ENCODE measurements at places on chromosomes 3 and 15. TPM values are rescaled to one million over a fixed set of nuclear protein-coding genes. Genes with fewer than 3 reads are reported as not detected.

- no peaks in the 10 kb centered on the region for H3K36me3 ChIP-seq
- H3K4me3 ChIP-seq: no peak overlapping the region
- no peaks in the 10 kb centered on the region for H3K4me1 ChIP-seq
- peaks cover 2% of the 10 kb centered on the region for H3K27me3 ChIP-seq
These were observed 158.8 kb downstream of the ERC2 start for GRCh38 chr3:56309465-56309864.

LDHAL6B gene
- total RNA-seq: not detected

- H3K36me3 ChIP-seq: no peaks in the 10 kb centered on the region
- peaks cover 2% of the 10 kb centered on the region for H3K4me1 ChIP-seq
- no peak overlapping the region for H3K27ac ChIP-seq
- no peak overlapping the region for H3K4me3 ChIP-seq
- DNase-seq: no peak
These were observed 2.0 kb downstream of the RASGRF1 start for GRCh38 chr15:79088426-79089205.

DNA sequence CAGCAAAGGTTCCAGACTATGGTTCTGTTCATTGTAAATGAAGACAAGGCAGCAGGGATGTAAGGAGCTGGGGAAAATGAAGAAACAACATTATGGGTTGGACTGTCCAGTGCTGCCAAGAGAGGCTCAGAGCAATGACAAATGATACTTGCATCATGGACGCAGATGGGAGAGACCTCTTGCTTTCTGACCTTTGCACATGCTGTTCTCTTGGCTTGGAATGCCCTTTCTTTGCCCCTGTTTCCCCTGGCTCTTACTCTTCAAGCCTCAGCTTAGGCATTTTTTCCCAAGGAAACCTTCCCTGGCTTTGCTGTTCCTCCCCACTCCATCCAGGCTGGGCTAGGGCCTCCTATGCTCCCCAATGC, 59.9 kb upstream of the RAD18 start:
- DNase-seq: no peak
- H3K27ac ChIP-seq: no peak overlapping the region
- no peaks in the 10 kb centered on the region for H3K4me1 ChIP-seq
- H3K36me3 ChIP-seq: no peaks in the 10 kb centered on the region
- no peak overlapping the region for H3K4me3 ChIP-seq

DNA sequence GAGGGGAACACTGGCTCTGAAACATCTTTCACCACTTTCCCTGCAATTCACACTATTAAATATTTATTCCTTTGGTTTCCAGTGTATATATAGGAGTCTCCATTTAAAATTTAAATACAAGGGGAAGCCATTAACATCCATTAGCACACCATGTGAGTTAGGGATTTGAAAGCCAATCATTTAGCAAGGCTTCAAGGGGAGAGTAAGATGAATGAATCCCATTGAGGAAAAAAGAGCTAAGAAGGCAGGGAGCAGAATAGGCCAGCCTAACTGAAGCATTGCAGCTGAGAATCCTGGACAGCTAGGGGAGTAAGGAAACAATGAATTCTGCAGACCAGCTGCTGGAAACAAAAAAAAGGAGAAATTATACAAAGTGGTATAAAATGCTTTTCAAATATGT, 426.1 kb downstream of the IL5RA start:
- H3K36me3 ChIP-seq: no peaks in the 10 kb centered on the region
- no peak overlapping the region for H3K27ac ChIP-seq
- no peak for DNase-seq
- H3K27me3 ChIP-seq: no peaks in the 10 kb centered on the region
- no peak overlapping the region for H3K4me3 ChIP-seq
- no peaks in the 10 kb centered on the region for H3K4me1 ChIP-seq

DNA sequence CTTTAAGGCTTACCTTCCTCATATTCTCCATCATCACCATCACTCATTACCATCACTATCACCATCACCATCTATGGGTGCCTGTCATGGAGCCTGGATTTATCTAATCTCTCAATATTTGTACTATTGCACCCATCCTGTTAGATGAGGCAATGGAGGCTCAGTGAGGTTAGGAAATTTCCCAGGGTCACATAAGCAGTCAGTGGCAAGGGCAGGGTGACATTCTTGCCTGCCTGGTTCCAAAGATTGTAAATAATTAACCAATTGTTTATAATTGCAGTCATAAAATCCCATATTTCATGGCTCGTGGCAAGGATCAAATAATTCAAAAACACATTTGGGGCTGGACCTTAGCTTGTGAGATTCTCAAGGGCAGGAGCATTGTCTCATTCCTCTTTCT, 55.2 kb downstream of the MGLL start:
- no peak for DNase-seq
- H3K4me1 ChIP-seq: peaks cover 35% of the 10 kb centered on the region
- no peak overlapping the region for H3K27ac ChIP-seq
- H3K4me3 ChIP-seq: no peak overlapping the region
- peaks cover 2% of the 10 kb centered on the region for H3K36me3 ChIP-seq

DNA sequence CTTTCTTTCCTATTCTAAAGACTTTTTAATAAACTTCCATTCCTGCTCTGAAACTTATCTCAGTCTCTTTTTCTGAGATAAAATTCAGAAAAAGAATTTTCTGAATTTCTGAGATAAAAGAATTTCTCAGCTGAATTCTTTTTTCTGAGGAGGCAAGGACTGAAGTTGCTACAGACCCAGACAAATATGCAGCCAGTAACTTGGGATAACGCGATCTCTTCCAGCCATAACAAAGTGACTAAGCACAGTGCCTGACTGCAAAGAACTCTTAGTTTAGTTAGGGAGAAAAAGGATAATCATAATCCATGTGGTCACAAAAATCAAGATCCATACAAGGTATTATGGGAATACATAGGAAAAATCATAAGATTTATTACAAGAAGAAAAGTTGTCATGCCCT, 222.0 kb upstream of the GAP43 start:
- no peak overlapping the region for H3K27ac ChIP-seq
- H3K4me1 ChIP-seq: no peaks in the 10 kb centered on the region
- no peak overlapping the region for H3K4me3 ChIP-seq
- H3K36me3 ChIP-seq: no peaks in the 10 kb centered on the region
- H3K27me3 ChIP-seq: peaks cover 2% of the 10 kb centered on the region

DNA sequence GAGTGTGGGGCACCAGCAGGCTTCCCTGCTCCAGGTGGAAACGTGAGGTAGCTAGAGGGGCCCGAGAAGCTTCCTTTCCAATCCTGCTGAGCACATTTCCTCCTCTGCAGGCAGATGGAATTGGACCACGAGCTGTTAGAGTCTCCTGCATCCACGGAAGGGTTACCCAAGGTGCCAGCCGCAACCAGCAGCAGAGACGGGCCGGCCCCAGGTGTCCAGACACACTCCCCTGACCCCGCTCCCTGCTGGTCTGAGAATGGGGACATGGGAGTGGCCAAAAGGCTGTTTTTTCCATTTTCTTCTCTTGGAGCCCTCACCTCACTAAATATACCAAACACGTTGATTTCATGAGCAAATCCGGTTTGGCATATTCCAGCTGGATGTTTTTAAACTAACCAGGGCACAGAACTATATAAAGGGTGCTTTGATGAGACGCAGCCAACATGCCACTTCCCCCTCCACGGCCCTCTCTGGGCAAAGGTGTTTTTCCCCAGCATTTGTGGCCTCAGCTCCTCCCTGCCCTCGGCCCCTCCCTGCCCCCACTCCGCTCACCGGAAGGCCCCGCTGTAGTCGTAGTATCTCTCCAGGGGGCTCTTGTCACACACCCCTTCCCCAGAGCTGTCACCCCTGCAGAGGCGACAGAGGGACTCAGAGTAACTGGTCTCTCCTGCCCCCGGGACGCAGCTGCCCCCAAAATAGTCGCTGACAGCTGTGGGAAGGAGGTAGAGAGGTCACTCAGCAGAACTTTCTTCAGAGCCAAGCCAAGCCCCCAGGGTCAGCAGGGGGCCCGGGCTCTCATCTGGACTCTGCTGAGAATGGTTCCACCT, 7.0 kb downstream of the MELTF start:
- peak overlapping the region; percentile 36 for H3K27ac ChIP-seq
- H3K36me3 ChIP-seq: no peaks in the 10 kb centered on the region
- peaks cover 19% of the 10 kb centered on the region for H3K4me1 ChIP-seq
- peak overlapping the region; percentile 20 for H3K4me3 ChIP-seq

- H3K4me1 ChIP-seq: no peaks in the 10 kb centered on the region
- no peak overlapping the region for H3K27ac ChIP-seq
- no peaks in the 10 kb centered on the region for H3K36me3 ChIP-seq
These were observed 86.8 kb downstream of the TMCO5A start for GRCh38 chr15:38021259-38021658.

GRCh38 chr3:118641608-118642007, 393.0 kb downstream of the IGSF11 start:
- H3K27ac ChIP-seq: no peak overlapping the region
- no peaks in the 10 kb centered on the region for H3K27me3 ChIP-seq
- H3K4me3 ChIP-seq: no peak overlapping the region
- no peaks in the 10 kb centered on the region for H3K36me3 ChIP-seq
- DNase-seq: no peak
- H3K4me1 ChIP-seq: no peaks in the 10 kb centered on the region

RBMS3 gene
- 0.11 TPM for total RNA-seq

EHHADH gene
- total RNA-seq: 4.8 TPM

SEMA3B gene
- total RNA-seq: 0.52 TPM

- H3K36me3 ChIP-seq: peaks cover 2% of the 10 kb centered on the region
- peak overlapping the region; percentile 96 for H3K27ac ChIP-seq
- no peak for DNase-seq
- peak overlapping the region; percentile 74 for H3K4me3 ChIP-seq
- H3K4me1 ChIP-seq: peaks cover 70% of the 10 kb centered on the region
These were observed 10.9 kb downstream of the BAHD1 start for GRCh38 chr15:40451527-40452158.

DNA sequence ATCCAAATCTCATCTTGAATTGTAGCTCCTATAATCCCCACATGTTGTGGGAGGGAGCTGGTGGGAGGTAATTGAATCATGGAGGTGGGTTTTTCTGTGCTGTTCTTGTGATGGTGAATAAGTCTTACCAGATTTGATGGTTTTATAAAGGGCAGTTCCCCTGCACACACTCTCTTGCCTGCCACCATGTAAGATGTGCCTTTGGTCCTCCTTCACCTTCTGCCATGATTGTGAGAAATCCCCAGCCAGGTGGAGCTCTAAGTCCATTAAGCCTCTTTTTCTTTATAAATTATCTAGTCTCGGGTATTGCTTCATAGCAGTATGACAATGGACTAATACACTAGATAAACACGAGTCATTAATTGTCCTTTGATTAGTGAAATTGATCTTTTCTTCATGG, 214.5 kb upstream of the CFAP20DC start:
- no peaks in the 10 kb centered on the region for H3K36me3 ChIP-seq
- no peak for DNase-seq
- no peaks in the 10 kb centered on the region for H3K4me1 ChIP-seq
- no peak overlapping the region for H3K27ac ChIP-seq
- H3K4me3 ChIP-seq: no peak overlapping the region
- H3K27me3 ChIP-seq: no peaks in the 10 kb centered on the region

DNA sequence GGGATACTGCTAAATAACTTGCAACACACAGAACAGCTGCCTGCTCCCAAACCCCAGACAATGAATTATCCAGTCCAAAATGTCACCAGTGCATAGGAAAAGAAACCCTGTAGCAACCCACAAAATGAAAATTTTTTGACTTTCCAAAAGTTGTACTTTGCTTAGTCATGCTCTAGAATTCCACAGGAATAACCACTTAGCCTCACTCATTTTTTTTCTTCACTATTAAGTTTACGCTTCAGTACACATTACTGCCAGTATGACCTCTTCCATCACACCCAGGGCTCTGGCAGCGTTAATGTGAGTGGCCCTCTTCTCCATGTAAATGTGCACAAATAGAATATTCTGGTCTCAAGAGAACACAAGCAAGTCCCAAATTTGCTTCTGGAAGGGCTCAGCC, 259.8 kb downstream of the MAGI1 start:
- no peak for DNase-seq
- no peaks in the 10 kb centered on the region for H3K27me3 ChIP-seq
- no peak overlapping the region for H3K4me3 ChIP-seq
- H3K27ac ChIP-seq: no peak overlapping the region

PCOLCE2 gene
- total RNA-seq: not detected

GRCh38 chr3:192061426-192061825, 600.5 kb downstream of the PYDC2 start:
- H3K4me1 ChIP-seq: no peaks in the 10 kb centered on the region
- H3K27ac ChIP-seq: no peak overlapping the region
- no peak overlapping the region for H3K4me3 ChIP-seq

DNA sequence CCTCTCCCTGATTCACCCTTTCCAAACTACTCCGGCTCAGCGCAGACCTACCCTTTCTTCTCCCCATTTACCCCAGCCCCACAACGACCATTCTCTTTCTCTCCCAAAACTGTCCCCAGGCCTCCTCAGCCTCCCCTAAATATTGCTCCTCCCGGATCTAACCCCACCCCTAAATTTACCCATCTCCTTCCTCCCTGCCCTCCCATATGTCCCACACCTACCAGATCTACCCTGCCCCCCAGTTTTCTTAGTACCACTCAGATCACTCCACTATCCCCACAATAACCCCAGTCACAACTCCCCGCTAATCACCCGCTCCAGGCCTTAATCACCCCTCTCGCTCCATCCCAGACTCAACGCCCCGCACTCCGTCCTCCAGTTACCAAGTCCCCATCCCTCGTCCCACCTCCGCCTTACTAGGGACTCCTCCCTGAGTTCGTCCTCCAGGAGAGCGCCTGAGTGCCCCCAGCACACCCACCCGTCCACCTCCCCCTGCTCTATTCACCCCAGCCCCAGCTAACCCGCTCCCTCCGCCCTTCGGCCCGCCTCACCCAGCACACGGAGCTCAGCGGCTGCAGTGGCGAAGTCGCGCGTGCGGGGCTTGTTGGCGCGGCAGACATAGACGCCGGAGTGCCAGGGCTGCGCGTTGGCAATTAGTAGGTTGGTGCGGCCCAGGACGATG, 18.6 kb upstream of the IGDCC3 start:
- H3K27ac ChIP-seq: no peak overlapping the region
- no peaks in the 10 kb centered on the region for H3K36me3 ChIP-seq
- no peak for DNase-seq
- no peak overlapping the region for H3K4me3 ChIP-seq
- H3K4me1 ChIP-seq: peaks cover 6% of the 10 kb centered on the region
- H3K27me3 ChIP-seq: peaks cover 60% of the 10 kb centered on the region

ISLR2 gene
- total RNA-seq: not detected
